ENCODE measurements at places on chromosomes 7 and 10.
A peak's percentile ranks its signal among the peaks of the same experiment; 100 is the strongest.

DNA sequence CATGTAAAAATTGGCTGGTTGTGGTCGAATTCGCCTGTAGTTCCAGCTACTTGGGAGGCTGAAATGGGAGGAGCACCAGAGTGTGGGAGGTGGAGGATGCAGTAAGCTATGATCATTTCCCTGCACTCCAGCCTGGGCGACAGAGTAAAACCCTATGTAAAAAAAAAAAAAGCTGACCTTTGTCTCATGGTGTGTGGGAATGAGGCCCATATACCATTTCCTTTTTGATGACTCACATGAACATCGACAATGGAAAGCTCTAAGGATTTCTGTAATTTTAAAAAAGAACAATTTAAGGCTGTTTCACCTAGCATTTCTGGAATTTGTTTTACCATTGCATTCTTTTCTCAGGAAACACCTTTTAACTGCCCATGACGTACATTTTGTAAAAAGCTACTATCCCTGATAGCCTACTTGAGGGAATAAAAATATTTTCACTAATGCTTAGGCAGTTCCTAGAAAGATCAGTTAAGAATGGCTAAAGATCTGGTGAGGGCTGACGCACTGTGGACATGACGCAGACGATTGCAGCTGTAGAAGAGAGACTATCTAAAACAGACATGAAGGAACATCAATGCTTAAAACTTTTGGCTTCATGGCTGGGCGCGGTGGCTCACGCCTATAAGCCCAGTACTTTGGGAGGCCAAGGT lies 400.6 kb upstream of the IGFBP3 start:
- peak; percentile 33 for DNase-seq

- DNase-seq: no peak
These were observed 29.8 kb downstream of the NPY start for GRCh38 chr7:24313777-24314176.

DNA sequence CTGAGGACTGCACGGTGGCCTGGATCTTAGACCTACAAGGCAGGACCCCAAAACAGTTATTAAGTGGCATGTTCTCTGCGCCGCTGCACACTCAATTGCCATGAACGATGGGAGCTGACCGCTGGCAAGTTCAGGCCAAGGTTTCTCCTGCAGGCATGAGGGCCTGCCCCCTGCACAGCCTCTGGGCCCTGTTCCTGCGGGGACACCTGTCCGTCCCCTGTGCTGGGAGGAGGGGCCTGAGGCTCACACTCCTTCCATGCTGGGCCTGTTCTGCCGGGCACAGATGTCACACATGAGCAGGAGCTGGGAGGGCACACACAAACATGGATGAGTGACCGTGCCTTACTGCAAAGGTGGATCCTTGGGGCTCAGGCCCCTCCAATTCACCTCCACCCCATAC lies 90.0 kb downstream of the PTPRN2 start:
- no peak for DNase-seq

DNA sequence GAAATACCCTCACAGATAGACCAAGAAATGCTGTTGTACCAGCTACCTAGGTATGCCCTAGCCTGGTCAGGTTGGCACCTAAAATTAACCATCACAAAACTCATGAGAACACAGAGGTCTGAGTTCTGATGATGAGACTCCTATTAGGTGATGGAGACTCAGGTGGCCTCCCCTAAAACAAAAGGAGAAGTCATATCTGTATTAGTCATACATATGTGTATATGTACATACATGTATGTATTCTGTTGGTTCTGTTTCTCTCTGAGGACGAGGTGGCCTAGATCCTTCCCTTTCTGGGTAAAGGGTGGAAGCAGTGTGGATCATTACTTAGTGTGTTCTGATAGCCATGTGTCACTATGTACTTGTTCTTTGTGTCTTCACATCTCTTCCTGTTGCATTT lies 207.2 kb upstream of the PRSS1 start:
- no peak for DNase-seq

DNA sequence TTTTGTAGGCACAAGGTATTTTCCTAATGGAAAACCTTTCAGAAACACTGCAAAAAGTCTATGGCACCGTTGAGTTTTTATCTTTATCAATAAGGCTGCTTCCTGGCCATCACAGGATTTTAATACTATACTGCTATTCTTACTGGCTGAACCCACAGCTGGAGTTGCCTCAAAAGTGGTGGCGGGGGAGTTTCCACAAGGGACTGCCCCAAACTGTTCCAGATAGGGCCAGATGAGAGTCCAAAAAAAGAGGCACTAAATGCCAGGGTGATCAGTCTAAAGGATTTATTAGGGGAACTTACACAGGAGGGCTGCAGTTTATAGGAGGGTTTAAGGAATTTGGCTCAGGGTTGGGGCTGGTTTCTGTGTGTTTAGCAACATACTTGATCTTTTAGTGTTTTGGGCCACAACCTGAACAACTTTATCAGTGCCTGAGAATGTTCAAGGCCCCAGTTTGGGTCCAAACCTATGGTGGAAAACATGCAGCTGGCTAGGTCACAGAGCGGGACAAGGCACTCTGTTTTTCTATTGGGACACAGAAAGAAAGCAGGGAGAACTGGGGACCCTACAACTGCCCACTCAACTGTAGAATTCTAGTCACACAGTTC lies 41.4 kb downstream of the STAM start:
- DNase-seq: no peak

- DNase-seq: no peak
These were observed 256.0 kb upstream of the TCERG1L start for GRCh38 chr10:131567279-131568162.

- no peak for DNase-seq
These were observed 25.1 kb downstream of the POLL start for GRCh38 chr10:101563007-101563406.

- DNase-seq: no peak
These were observed 164.4 kb downstream of the ARL4A start for GRCh38 chr7:12851841-12852240.

GRCh38 chr10:110915035-110915434 lies 3.9 kb downstream of the BBIP1 start:
- no peak for DNase-seq

DNA sequence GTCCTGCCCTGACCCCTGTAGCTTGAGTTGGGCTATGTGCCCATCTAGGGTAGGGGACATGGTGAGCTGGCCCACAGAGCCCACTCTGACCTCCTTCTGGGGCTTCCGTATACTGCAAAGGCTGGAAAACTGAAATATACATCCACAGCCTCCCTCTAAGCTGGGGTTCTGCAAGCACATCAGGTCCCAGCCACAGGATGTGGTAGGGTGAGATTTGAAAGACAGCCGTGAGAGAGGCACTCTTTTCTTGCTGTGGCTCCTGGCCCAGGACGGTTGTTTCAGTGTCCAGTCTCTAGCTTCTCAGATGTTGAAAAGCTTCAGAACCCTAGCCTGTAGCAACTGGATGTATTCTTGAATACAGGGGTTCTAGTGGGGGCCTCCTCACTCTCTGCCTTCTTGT lies 60.1 kb upstream of the ADRB1 start:
- DNase-seq: no peak

GRCh38 chr10:101624526-101625102 lies 36.5 kb downstream of the DPCD start:
- no peak for DNase-seq

- DNase-seq: no peak
These were observed 58.0 kb downstream of the GNAT3 start for GRCh38 chr7:80453699-80454340.

GRCh38 chr7:44058759-44059218 lies 6.6 kb downstream of the PGAM2 start:
- DNase-seq: no peak

- DNase-seq: no peak
These were observed 521.6 kb upstream of the SORCS1 start for GRCh38 chr10:107686095-107686494.

DNA sequence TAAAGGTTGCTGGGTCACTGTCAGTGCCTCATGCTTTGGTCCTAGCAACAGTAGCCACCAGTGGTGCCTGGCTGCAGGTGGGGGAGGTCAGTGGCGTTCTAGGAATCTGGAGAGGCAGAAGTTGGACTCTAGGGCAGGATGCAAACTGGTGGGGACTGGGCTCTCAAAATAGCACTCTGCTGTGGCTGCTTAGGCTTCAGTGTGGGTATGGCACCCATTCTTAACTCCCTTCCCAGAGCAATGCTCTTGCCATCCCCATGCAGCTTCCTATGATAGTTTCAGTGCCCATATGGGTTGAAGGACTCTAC lies 330.8 kb downstream of the PCDH15 start:
- no peak for DNase-seq

- no peak for DNase-seq
These were observed 57.1 kb upstream of the NPTX2 start for GRCh38 chr7:98559958-98560357.

GRCh38 chr7:94971051-94971867 lies 63.9 kb downstream of the PPP1R9A start:
- DNase-seq: no peak

GRCh38 chr10:51564896-51565510 lies 134.4 kb downstream of the CSTF2T start:
- no peak for DNase-seq

DNA sequence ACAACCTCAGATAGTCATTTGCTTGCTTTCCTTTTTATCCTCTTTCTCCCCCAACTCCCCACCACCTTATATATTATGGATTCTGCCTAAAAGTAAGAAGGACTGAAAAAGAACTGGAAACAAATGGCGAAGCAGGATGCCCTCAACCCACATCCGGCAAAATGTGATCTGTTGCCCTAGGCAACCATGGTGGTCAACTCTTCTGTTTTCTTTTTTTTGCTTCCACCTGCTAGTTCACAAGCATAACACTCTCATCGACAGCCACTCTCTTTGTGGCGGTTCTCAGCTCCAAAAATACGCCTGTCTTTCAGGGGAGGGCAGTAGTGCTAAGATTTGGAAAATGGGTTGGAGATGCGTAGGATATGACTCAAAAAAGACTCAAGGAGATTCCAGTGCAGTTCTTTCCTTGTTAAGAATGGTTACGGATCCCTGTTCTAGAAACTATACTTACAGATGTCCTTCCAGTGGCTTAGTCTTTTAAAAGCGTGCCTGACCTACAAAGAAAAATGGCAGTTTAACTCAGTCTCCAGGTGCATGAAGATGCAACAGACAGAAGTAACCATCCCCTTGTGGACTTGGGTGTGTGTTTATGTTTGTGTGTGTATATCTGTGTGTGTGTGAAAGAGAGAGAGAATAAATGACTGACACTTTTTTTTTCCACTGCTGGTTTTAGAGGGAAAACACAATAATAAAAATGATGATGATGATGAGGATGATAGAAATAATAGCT lies 10.7 kb downstream of the APBB1IP start:
- DNase-seq: no peak

GRCh38 chr7:93378131-93378760 lies 146.1 kb downstream of the VPS50 start:
- DNase-seq: no peak

- no peak for DNase-seq
These were observed 171.2 kb downstream of the GFRA1 start for GRCh38 chr10:116101616-116102315.

GRCh38 chr7:99789441-99790070 lies 5.6 kb upstream of the CYP3A4 start:
- no peak for DNase-seq

DNA sequence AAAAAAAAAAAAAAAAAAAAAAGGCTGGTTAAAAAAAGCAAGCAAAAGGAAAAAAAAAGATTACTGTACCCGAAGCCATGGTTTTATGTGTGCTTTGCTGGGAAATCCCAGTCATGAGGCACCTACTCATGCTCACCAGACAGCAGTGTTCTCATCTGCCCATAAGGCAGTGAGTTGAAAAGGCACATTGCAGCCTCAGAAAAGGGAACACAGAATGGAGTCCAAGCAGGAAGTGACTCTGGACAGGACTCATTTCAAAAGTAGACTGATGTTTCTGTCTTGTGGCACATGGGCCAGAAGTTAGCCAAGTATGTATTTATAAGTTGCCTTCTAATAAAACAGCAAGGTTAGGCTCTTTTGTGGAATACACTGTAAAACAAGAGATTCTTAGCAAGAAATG lies 40.2 kb downstream of the PDSS1 start:
- no peak for DNase-seq

DNA sequence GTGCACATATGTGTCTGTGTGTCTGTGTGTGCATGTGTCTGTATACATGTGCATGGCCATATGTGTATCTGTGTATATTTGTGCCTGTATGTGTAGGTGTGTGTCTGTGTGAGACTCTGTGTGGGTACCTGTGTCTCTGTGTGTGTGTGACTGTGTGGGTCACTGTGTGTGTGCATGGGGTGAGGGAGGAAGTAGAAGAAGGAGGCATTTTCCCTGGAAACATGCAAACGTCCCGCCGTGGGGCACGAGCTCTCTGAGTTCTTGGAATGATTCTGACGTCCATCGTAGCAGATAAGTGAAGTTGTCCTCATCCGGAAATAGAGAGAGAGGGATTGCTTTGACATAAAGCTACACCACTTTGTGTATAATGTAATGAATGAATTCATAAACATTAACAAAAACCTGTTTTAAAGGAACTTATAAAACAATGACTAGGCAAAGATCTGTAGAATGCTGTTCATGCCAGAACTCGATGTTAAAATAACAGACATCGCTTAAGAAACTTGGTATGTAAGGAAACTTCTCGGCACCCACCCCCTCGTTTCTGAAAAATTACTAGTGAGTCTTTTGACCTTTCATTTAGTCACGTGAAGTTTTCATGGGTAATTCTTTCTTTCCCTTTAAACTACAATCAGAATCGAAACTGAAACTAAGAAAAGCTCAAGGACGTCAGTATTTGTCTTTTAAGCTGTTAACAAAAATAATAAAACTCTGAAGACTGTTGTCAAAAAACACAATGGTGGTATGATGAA lies 43.6 kb upstream of the KLF6 start:
- DNase-seq: no peak

DNA sequence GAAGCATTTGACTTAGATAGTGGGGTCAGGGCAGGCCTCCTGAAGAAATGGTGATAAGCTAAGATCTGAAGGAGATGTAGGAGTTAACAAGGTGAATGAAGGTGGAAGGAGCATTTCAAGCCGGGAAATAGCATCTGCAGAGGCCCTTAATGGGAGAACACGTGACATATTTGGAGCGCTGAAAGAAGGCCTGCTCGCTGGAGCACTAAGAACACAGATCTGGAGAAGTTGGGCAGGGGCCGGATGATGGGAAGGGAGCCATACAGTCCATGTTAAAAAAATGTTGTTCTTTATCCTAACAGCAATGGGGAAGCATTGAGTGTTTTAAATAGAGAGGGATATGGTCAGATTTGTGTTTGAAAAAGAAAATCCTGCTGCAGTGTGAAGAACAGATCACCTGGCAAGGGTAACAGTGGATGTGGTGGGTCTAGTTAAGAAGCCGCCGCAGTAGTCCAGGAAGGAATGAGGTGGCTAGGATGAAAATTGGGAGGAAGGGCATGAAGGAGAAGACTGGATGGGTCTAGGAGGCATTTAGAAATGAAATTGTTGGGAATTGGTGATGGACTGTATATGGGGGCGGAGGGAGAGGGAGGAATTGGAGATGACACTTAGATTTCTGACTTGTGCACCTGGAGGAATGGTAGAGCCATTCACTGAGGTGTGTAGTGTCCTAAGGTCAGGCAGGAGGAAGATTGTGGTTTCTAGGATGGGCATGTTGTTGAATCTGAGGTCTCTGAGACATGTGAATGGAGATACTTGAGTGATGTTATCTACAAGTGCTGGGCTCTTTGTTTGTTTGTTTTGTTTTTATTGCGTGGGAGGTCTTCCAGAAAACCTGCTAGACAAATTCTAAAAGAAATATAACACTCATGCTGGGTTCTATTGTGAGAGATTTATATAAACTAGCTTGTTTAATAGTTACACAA lies 58.4 kb downstream of the MET start:
- no peak for DNase-seq

GRCh38 chr10:44564790-44565189 lies 179.9 kb upstream of the CXCL12 start:
- no peak for DNase-seq

GRCh38 chr10:63115732-63116383 lies 17.3 kb upstream of the NRBF2 start:
- no peak for DNase-seq
